ENCODE measurements at places on chromosomes 1 and 21.

- DNase-seq = no peak
Measured at GRCh38 chr1:31665234-31665878, 20.7 kb upstream of the PEF1 start.

GRCh38 chr21:31566064-31566463 lies 93.4 kb upstream of the SOD1 start:
- DNase-seq = no peak

DNA sequence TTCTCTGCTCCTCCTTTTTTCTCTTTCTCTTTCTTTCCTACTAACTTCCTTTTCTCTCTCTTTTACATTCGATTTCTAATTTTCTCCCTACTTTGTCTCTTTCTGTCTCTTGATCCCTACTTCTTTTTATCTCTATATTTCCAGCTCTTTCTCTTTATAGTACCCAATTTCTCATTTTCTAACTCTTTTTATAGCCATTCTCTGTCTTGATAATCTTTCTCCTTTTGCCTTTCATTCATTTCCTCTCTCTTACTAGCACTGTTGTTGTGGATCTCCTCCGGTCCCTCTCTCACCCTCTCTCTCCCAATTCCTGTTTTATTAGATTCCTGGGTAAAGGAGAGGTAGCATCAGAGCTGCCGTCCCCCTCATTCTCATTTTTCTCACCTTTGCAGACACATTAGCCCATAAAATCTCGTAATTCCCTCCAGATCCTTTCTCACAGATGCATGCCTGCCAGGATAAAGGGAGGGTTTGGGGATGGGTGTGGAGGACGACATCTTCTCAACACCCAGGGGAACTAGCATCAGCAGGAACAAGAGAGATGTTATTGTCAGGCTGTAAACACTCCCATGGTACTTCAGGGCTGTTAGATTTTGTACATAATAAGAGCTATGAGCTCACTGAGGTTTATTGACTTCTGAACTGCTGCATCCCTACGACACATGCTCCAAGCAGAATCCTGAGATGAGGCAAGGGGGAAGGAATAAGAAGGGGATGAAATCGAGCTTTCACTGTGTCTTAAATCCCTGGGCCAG lies 159.0 kb upstream of the GALNT2 start:
- peak; percentile 20 for DNase-seq

- peak; percentile 43 for DNase-seq
Measured at GRCh38 chr1:230730977-230731376, 16.2 kb upstream of the CAPN9 start.

- DNase-seq = no peak
Measured at GRCh38 chr1:108925920-108926319, 37.4 kb downstream of the CLCC1 start.

DNA sequence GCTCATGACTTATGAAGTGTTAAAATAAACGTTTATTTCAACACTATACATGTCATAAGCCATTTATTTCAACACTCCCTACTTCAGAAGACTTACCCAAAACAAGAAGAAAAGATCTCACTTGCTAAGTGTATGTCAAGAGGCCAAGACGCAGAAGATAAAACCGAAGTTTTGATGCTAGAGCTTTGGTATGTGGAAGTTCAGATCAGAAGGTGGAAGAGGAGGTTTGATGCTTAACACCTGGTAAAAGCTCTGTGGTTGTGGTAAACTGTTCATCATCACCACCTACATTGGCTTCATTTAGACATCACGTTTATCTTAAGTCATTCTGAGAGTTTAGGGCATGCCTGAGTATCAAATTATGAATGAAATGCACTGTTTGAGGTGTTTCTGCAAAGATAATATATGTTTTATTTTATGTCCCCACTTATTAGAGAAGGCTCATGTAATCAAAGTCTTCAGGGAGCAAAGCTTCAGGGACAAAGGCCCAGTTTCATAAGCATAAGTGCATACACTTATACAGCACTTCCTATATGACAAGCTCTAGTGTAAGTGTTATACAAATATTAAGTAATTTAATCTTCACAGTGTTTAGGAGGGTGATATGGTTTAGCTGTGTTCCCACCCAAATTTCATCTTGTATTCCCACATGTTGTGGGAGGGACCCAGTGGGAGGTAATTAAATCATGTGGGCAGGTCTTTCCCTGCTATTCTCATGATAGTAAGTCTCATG lies 533.3 kb downstream of the PTBP2 start:
- DNase-seq = no peak

GRCh38 chr1:20867062-20867461 lies 80.0 kb upstream of the HP1BP3 start:
- DNase-seq = no peak

GRCh38 chr1:160342526-160342925 lies 524 bp downstream of the COPA start:
- DNase-seq = no peak

DNA sequence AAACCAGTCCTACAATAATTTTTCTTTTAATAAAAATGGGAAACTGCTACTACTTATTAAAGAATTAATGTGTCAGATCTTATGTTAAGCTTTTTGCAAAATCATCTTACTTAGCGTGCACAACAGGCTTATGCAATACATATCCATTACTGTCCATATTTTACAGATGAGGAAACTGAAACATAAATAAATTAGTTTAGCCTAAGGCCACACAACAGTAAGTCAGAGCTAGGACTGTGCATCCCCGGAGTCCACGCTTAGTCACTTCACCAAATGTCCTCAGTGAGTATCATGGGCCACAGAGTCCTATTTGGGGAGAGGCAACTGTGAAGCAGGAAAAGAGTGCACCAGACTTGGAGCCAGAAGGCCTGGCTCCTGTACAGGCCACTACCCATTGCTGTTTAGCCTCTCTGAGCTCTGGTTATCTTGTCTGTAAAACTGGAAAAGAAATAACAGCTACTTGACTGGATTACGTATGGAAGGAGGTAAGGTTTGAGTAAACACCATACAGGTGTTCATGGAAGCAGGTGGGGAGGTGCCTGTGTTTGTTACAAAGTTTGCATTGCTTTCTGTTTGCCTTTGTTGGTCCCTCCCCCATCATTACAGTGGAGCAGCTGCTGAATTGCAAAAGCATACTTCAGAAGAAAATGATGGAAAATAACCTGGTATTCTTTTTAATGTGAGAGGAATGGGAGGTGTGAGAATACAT lies 192.8 kb downstream of the FCRL5 start:
- no peak for DNase-seq

GRCh38 chr1:190940951-190941350 lies 463.3 kb upstream of the BRINP3 start:
- peak; percentile 22 for DNase-seq

GRCh38 chr1:28792644-28793121 lies 19.3 kb upstream of the OPRD1 start:
- DNase-seq = peak; percentile 57

DNA sequence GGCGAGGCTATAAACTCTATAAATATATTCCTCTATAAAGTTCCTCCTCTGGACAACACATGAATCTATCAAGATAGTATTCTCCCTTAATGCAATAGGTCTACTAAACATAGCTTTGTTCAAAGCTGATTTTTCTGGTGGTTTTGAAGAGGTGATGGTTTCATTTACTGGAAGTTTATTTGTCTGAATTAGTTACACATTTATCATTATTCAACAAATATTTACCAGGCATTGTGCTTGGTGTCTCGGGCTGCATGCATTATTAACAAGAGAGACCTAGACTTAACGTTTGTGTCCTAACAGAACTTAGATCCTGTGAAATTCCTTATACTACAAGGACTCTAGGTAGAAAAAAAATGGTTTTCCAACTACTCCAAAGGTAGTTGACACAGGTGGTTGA lies 511.4 kb upstream of the B3GALT2 start:
- DNase-seq = no peak

GRCh38 chr1:10402729-10403274 lies 3.9 kb downstream of the PGD start:
- no peak for DNase-seq

DNA sequence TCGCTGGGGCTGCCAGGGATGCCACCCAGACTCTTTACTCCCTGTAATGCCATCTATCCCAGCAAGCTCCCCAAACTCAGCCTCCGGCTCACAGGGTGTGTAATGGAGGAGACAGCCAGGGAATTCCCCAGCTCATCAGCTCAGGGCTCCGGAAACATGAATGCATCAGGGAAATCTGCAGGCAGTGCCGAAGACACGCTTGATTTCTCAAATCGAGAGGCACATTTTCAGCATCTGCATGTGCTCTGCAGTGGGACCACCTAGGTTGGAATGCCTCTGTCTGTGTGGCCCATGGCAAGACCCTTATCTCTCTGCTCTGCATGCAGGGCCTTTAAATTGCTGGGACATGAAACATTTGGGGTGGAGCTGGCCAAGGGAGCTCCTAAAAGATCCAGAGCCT lies 170.1 kb downstream of the TRABD2B start:
- no peak for DNase-seq

- no peak for DNase-seq
Measured at GRCh38 chr1:78279051-78279450, 211.7 kb upstream of the PTGFR start.

- DNase-seq = peak; percentile 93
Measured at GRCh38 chr21:33168886-33169285, 60.9 kb upstream of the IFNAR2 start.

DNA sequence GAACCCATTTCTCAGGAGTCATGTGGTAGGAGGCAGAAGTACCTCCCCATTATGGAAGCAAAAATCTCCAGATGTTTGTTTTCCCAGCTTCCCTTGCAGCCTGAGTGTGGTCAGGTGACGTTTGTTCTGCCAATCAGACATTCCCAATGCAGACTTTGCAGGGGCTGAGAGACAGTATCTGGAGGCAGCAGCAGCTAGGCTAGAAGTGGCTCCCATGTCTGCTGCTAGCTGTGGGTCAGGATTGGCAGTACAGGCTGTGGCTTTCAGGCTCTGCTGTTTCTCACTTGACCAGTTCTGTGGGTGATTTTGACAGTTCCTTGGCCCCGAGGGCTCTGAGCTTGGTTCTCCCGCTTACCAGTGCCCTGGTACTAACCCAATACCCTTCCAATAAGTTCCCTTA lies 58.6 kb upstream of the NBPF3 start:
- no peak for DNase-seq

DNA sequence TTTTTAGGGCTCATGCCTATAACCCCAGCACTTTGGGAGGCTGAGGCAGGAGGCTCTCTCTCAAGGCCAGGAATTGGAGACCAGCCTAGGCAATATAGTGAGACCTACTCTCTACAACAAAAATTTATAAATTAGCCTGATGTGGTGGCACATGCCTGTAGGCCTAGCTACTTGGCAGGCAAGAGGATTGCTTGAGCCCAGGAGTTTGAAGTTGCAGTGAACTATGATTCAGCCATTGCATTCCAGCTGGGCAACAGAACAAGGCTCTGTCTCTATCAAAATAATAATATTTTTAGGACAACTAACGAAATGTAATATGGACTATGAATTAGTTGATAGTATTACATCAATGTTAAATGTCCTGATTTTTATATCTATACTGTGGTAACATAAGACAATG lies 68.8 kb upstream of the ARID1A start:
- DNase-seq = no peak

DNA sequence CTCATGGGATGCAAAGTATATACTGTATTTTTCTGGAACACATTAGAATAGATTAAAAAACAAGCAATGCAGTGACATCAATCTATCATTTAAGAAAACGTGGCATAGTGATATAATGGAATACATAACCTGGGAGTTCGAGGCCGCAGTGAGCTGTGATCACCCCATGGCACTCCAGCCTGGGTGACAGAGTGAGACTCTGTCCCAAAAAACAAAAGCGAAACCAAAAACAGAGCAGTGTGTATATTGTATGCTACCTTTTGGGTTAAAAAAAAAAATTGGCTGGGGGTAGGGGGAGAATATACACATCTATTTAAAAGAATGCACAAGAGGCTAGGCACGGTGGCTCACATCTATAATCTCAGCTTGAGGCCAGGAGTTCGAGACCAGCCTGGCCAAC lies 13.5 kb downstream of the SLC2A1 start:
- DNase-seq = no peak

- no peak for DNase-seq
Measured at GRCh38 chr1:241775021-241775420, 73.0 kb upstream of the EXO1 start.

DNA sequence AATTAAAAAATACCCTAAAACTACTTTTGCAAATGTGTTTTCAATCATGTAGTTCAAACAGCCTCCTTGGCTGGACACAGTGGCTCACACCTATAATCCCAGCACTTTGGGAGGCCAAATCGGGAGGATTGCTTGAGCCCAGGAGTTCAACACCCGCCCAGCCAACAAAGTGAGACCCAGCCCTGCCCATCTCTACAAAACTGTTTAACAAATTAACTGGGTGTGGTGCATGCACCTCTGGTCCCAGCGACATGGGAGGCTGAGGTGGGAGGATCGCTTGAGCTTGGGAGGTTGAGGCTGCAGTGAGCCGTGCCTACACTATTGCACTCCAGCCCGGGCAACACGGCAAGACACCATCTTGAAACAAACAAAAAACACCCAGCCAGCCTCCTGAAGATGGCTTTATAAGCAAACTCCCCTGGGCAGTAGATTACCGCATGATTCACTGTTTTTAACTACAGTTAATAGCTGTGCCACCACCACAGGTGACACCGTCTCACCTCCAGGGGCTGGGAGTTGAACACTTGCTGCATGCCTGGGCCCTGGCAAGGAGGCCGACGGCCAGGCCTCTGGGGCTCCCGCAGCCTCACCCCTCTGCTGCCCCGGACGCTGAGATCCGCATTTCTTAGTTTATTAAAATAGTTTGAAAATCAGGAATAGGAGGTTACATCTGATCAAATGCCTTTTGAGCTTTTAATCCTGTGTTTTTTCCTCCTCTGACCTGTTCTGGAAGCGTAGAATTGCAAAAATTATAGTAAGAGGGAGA lies 16.2 kb downstream of the PTTG1IP start:
- no peak for DNase-seq

DNA sequence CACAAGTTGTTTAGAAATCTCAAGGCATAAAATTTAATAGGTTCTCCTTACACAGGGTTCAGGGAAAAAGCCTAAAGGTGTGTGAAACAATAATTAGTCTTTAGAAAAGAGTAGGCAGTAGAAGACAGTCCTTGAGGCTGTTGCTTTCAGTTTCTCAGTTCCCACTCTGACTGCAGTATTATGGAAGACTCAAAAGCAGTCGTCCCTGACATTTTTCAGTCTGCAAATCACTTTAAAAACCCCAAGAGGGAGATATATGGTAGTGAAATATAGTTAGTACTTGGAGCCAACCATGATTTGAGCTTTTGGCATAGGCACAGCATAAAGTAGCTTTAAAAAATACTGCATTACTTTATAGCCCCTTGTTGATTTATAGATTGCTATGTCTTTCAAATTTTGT lies 299.7 kb downstream of the OLFM3 start:
- DNase-seq = no peak

GRCh38 chr1:3236955-3237354 lies 168.0 kb downstream of the PRDM16 start:
- no peak for DNase-seq

GRCh38 chr21:27841084-27841672 lies 874.3 kb upstream of the ADAMTS5 start:
- DNase-seq = no peak

GRCh38 chr1:11059155-11059967 lies 457 bp downstream of the SRM start:
- DNase-seq = peak; percentile 42

GRCh38 chr1:64167176-64167575 lies 36.2 kb upstream of the UBE2U start:
- DNase-seq = no peak

GRCh38 chr1:38133756-38134155 lies 87.2 kb upstream of the POU3F1 start:
- no peak for DNase-seq

- DNase-seq = peak; percentile 76
Measured at GRCh38 chr1:24830680-24831272, 85.5 kb downstream of the CLIC4 start.
